Stimulated activated CD8-positive, alpha-beta memory T cell treated with anti-CD3 and anti-CD28 coated beads, Interleukin-7, amount 100 ng/mL, for 1 hour (primary cell): ENCODE measurements at places on chromosomes 2 and 18.

GRCh38 chr2:105298017-105298416, 31.5 kb downstream of the TGFBRAP1 start:
- no peak for DNase-seq

GRCh38 chr18:59377613-59378337, 18.7 kb upstream of the LMAN1 start:
- DNase-seq: no peak

DNA sequence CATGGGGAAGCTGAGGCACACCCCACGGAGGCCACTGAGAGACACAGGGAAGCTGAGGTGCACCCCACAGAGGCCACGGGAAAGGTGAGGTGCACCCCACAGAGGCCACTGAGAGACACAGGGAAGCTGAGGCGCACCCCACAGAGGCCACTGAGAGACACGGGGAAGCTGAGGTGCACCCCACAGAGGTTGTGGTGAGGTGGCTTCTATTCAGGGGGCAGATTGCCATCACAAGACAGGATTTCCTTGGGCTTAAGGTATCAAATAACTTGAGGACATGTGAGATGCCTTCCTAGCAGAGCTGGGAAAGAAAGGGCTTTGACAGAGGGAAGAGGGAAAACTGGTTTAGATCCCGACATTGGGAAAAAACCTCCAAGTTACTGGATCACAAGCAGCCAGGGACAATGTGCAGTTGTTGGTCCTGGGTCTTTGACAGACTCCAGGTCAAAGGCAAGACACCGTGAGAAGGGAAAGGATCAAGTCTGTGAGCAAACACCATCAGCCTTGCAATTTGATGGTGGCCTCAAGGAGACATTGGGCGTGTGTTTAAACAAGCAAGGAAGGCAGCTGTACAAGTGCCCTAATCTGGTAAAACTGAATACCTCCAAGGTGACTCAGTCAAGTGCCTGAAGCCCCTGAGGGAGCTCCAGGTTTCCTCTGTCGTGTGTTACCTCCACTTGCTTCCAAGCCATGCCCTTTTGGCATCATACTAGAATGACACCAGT, 133.2 kb upstream of the EPAS1 start:
- DNase-seq: no peak

DNA sequence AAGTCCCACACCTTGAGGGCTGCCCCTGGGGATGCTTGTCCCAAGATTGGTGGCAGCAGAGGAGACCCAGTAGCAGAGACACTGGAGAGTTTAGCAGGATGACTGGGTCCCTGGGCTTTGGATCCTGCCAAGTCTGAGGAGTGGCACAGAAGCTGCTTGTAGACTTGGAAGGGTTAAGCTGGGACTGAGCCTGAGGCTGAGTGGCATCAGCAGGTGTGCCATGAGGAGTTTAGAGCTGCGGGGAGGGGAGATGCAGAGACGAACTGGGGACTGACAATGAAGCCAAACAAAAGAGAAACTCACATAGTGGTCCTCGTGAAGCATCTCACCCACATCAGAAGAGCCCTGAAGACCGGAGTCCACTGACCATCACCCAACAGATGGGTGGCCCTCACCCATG, 329.7 kb upstream of the KLHL29 start:
- DNase-seq: no peak

DNA sequence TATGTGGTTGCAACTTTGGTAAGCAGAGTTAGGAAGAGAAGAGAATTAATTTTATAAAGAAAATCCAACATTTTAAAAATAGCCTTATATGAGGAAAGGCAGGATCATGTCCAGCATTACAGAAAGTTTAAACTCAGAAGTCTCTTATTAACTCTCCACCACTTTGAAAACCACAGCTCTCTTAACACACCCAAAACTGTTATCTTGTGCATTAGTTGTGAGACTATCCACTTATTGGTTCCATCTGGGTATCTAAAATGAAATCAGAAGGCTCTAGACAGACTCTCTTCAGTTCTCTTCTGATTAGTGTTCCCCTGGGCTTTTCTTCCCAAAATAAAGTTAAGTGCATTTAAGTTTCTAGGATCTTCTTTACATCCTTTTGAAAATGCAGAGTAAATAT, 251.5 kb downstream of the TXNL1 start:
- DNase-seq: no peak

DNA sequence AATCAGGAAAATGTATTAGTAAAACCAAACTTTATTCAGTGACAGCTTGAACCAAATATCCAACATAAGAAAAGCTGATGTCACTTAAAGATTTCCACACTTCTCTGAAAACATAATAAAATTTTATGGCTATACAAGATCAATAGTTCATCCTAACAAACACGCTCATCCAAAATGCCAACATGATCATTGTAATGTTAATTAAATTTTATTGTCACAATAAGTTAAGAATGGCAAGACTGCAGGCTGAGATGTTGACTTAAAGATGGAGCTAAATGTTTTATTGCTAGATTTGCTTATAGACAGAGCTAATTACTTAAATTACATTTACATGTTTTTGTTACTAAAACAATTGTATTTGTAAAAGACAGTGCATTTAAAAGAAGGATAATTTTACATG, 140.3 kb downstream of the ERBB4 start:
- DNase-seq: no peak

- DNase-seq: no peak
Measured at GRCh38 chr18:39959839-39960238, 1995.2 kb upstream of the PIK3C3 start.

GRCh38 chr2:212908682-212909435, 242.6 kb downstream of the IKZF2 start:
- DNase-seq: no peak
